Stimulated activated CD4-positive, alpha-beta T cell treated with anti-CD3 and anti-CD28 coated beads, Interleukin-15, amount 100 ng/mL, for 1 hour (primary cell): ENCODE measurements at places on chromosomes 2 and 18.

- no peak for DNase-seq
Measured at GRCh38 chr2:66803726-66804125, 368.8 kb downstream of the MEIS1 start.

- DNase-seq, result no peak
Measured at GRCh38 chr18:13649397-13650390, 76.7 kb downstream of the FAM210A start.

GRCh38 chr2:223075301-223076270, 23.6 kb downstream of the KCNE4 start:
- DNase-seq, result no peak

GRCh38 chr2:141704541-141704940, 426.3 kb downstream of the LRP1B start:
- no peak for DNase-seq

- DNase-seq, result no peak
Measured at GRCh38 chr2:174997110-174997509, 8.1 kb downstream of the CHN1 start.

- no peak for DNase-seq
Measured at GRCh38 chr2:111194835-111195621, 74.3 kb downstream of the BCL2L11 start.

GRCh38 chr18:22296304-22296703, 121.4 kb downstream of the CTAGE1 start:
- DNase-seq, result no peak

DNA sequence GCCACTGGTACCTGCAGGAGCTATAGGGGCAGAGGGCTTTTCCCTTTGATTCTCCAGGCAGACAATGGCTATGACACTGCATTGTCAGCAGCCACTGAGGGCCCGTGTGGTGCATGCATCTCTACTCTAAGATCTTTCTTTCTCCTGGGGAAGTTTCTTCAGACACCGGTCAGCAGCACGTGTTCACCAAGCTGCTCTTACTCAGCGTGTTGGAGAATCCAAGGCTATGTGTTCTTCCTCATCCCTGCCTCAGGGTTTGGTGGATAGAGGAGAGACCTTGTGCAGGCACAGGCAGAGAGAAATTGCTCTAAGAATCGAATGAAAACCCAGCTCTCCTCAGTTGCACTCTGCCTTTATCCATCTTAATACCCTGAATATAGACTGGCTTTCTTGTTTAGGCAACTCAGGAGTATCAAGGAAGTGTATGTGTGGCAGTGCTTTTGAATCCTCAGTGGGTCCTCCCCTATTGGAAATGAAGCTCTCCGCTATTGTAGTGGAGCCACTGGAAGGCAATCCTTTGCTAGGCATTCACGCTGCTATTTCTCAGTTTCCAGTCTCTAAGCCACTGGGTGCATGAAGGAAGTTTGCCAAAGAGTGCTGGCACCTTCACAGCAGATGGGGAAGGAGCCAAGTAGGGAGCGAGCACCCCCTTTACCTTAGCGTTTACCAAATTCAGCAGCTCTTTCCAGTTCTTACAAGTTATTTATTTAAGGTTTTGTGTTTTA, 86.9 kb upstream of the EML6 start:
- no peak for DNase-seq

GRCh38 chr2:118562144-118562543, 285.3 kb downstream of the EN1 start:
- DNase-seq, result no peak

GRCh38 chr2:69082430-69082997, 69.5 kb downstream of the ANTXR1 start:
- no peak for DNase-seq

DNA sequence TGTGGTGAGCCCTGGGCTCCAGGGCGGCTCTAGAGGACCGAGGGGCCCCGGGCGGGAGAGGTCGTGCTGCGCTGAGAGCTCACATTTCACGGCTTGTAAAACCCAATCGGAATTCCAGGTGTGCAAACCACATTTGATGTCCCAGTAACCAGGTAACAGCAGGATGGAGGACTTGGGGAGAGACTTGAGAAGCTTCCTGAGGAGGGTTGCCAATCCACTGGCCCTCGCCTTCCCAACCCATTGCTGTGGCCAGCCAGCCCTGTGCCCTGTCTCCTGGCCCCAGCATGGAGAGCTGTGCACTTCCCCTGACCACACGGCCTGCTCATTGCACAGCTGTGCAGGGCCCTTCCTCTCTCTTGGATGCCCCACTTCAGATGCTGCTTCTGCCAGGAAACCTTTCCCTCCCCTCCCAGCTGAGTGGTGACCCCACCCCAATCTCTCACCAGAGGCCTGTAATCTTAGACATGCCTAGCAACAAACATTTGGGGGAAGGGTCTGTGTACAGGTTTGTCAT, 39.6 kb downstream of the ASB1 start:
- DNase-seq, result no peak

DNA sequence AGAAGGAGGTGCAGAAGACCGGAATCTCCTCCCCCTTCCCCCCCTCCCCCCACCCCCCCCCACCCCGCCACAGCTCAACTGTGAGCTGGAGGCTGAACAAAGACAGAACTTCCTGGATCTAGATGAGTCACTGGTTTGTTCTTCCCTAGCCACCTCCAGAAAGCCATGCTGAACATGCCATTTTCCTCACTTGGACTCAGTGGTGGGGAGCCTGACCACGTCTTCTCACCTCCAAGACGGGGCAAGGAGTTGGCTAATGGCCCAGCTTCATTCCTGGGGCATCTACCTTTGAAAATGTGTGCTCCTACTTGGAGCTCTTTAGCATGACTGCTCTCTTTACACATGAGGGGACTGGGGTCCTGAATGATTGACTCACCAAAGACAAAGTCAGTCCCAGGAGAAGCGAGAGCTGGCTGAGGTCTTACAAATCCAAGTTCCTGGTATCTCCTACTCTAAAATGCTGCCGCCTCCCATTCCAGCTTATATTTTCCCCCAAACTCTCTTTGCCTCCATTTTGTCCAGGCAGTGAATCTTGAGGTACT, 22.6 kb upstream of the FZD5 start:
- no peak for DNase-seq

- DNase-seq, result no peak
Measured at GRCh38 chr2:24024996-24025663, 15.2 kb downstream of the MFSD2B start.

GRCh38 chr18:3121259-3121658, 98.5 kb downstream of the MYOM1 start:
- DNase-seq, result no peak

DNA sequence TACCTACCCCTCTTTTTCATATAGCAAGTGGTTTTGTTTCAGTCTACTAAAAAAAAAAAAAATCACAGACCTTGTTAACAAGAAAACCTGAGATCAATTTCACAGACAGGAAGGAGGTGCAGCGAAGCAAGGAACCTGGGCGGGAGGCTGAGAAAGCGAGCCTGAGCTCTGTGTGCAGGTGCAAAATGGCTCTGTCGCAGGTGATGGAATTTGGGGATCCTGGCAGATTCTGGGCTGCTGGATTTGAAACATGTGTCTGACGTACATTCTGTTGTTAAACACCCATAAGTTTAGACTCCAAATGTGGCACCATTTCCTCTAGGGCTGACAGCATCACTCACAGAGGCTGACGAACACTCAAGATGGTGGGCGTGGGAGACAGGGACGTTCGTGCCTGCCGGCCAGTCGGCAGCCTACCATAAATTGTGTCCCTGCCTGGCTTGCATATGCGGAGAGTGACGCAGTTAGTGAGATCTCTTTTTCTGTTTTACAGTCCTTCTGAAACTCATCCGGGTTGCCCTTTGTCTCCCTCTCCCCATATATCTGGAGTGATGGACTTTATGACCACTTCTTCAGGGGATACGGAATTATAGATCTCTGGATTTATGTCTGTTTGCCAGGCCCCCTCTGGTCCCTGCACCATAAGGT, 8.8 kb upstream of the DDX1 start:
- no peak for DNase-seq

GRCh38 chr2:85537600-85538506, 1.1 kb upstream of the MAT2A start:
- peak; percentile 9 for DNase-seq

- DNase-seq, result no peak
Measured at GRCh38 chr2:157122776-157123175, 134.7 kb upstream of the GALNT5 start.

DNA sequence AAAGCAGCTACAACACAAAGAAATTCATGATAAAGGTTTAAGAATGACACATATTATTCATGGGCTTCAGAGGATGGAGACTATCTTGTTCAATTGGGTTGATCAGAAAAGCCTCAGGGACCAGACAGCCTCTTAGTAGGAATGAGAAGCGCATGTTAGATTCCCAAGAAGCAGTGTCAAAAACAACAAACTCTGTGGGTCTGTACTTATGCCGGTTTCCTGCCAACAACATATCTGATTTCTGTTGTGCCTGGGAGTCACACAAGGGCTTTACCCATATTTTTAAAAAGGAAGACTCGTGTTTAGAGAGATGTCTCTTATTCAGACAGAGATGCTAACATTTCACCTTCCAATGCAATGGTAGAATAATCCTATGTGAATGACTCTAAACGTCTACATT, 2180.6 kb upstream of the CELF4 start:
- DNase-seq, result no peak
